ENCODE measurements at places on chromosomes 5 and 9. TPM values are rescaled to one million over a fixed set of nuclear protein-coding genes. Genes with fewer than 3 reads are reported as not detected.

The SPAG8 gene
- 0.48 TPM for total RNA-seq

The C5orf58 gene
- not detected for total RNA-seq

The ENTREP1 gene
- not detected for total RNA-seq

The HCN1 gene
- total RNA-seq = not detected

The ZNF366 gene
- under 0.01 TPM for total RNA-seq

The SUSD3 gene
- 1.8 TPM for total RNA-seq

The TMCO6 gene
- 50.5 TPM for total RNA-seq

The CDH9 gene
- total RNA-seq = 0.13 TPM

The PCDHGC5 gene
- 1.1 TPM for total RNA-seq

The PDZD2 gene
- total RNA-seq = 0.16 TPM

The CAVIN4 gene
- total RNA-seq = 1.9 TPM

The SMIM15 gene
- total RNA-seq = 33.0 TPM

The PTGR1 gene
- 101 TPM for total RNA-seq

The CCDC180 gene
- 0.65 TPM for total RNA-seq

The STPG3 gene
- not detected for total RNA-seq

The EIF4EBP3 gene
- total RNA-seq = 2.1 TPM

The IRGM gene
- not detected for total RNA-seq

The MAPKAP1 gene
- 64.0 TPM for total RNA-seq

The EXOSC2 gene
- 34.2 TPM for total RNA-seq

The FOXD4L4 gene
- 0.08 TPM for total RNA-seq

The SPATA31E1 gene
- total RNA-seq = not detected

The ADAMTS6 gene
- 32.3 TPM for total RNA-seq

The C9 gene
- total RNA-seq = not detected

The DNAH5 gene
- total RNA-seq = 1.7 TPM

The IL13 gene
- total RNA-seq = not detected

The DAB2 gene
- total RNA-seq = 23.0 TPM

The AP3S1 gene
- total RNA-seq = 79.4 TPM

The DIPK1B gene
- 3.2 TPM for total RNA-seq

The FIBCD1 gene
- 4.7 TPM for total RNA-seq

All from epithelial cell of alveolus of lung (primary cell).